Fibroblast of skin of back (primary cell): ENCODE measurements at places on chromosomes 13 and 19.

GRCh38 chr19:49338691-49339300 is 3.6 kb downstream of the CD37 start:
- peak; percentile 16 for DNase-seq

DNA sequence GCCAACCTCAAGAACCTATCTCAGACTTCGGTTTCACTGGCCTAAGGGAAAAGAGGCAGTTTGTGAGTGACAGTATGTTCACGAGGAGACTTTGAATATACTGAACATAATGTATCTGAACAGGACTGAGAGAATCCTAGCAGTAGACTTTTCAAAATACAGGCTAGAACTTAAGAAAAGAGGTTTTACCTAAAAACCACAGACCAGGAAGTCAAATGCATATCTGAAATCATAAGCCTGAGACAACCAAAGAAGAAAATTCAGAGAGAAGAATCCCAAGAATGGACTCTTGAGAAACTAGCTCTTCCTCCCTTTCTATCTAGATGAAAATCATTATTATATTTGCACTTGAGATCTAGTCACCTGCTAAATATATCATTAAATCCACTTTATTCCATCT is 17.6 kb downstream of the MYCBP2 start:
- no peak for DNase-seq

DNA sequence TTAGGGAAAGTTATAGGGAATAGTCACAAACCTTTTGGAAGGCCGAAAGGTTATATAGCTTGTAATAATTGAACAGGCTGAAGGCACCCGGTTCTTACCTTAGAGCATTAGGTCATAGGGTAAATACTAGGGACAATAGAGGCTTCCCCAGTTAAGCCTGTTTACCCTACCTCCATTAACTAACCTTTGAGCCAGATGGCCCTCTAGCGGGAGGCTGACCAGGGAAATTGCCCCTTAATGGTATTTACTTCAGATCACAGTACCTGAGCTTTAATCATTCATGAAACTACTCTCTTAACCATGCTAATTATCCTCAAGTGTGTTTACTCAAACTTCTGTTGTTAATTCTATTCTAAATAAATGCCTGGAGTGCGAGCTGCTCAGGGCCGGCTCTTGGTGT is 20.4 kb upstream of the ZNF83 start:
- DNase-seq: no peak

- DNase-seq: no peak
These were observed 24.9 kb downstream of the ZNF850 start for GRCh38 chr19:36747750-36748149.

GRCh38 chr13:37685206-37685605 is 86.6 kb upstream of the POSTN start:
- no peak for DNase-seq

DNA sequence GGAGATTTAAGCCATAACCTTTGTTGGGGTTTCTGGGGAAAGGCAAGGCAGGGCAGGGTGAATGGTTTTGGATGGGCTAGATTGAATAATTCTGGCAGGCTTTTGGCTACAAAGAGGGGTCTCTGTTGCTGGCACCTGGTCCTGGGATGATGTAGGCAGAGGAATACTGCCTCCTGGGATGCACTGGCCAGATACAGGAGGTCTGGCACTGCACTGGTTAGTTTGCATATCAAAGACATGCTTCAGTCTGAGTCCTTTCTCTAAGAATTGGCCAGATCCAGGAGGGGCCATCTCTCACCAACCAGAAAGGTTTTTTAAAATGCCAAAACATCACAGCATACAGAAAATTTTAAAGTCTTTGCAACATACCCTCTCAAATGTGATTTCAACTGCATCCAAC is 8.0 kb upstream of the MEDAG start:
- no peak for DNase-seq

- no peak for DNase-seq
These were observed 11.5 kb upstream of the MICU2 start for GRCh38 chr13:21615427-21615826.

- no peak for DNase-seq
These were observed 208.0 kb downstream of the DLEU7 start for GRCh38 chr13:50635504-50635903.

GRCh38 chr19:29804493-29804892 is 7.3 kb upstream of the CCNE1 start:
- no peak for DNase-seq

DNA sequence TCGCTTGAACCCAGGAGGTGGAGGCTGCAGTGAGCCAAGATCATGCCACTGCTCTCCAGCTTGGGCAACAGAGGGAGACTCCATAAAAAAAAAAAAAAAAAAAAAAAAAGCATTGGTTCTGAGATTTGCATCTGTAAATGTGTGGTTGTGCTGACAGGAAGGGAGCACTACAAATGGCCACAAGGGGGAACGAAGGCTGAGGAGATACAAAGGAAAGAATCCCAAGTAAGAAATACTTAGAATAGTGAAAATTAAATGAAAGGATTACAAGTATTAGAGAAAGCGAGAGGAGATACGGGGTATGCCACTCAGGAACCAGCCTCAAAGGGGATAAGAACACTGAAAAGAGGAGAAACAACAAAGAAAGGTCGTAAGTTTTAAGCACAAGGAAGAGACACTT is 284.9 kb downstream of the KLF12 start:
- peak; percentile 50 for DNase-seq

DNA sequence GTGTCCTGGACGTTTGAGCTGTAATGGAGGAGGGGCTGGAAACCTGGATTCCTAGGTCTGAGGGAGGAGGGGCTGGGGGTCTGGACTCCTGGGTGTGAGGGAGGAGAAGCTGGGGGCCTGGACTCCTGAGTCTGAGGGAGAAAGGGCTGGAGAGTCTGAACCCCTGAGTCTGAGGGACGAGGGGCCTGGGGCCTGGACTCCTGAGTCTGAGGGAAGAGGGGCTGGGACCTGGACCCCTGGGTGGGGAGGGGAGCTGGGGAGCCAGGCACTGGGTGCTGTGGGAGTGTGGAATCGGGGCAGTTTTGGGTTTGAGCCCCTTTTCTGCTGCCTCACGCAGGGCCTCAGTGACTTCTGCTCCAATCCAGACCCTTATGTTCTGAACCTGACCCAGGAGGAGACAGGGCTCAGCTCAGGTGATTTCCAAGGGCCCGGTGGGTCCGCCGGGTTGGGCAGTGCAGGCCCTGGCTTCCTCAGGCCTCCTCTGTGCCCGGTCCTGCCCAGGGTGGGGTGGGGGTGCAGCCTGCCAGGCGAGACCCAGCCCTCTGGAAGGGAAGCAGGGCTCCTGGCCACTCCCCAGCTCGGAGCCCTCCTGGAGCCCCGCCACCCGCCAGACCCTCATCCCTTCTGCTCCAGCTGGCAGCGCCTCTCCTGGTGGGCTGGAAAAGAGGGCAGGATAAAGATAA is 14.4 kb downstream of the TTYH1 start:
- no peak for DNase-seq

GRCh38 chr19:8681345-8682029 is 17.1 kb downstream of the ACTL9 start:
- DNase-seq: no peak

GRCh38 chr13:113926951-113927660 is 46.8 kb downstream of the C13orf46 start:
- no peak for DNase-seq

DNA sequence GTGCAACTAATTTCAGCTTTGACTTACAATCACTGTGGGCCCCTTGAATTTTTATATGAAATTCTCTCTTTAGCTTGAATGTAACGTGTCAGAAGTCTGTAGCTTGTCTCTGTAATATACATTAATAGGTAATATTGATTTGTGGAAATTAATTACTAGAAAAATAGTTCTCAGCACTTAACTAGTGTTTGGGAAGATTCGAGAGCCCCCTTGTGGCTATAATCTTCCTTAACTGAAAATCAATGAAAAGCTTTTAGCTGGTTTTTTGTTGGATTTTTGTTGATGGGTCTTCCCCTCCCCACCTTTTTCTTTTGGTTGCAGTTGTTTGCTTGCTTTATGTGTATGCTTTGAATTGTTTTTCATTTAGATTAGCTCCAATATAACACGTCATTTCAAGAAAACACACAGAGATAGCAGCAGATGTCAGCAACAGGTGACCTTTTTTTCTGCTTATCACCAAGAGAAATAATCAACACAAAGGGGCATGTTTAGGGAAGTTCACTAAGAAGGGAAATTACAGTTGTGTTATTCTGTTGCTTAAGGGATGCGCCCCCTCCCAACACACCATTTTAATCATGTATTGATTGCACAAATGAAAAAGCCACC is 176.8 kb downstream of the OXGR1 start:
- peak; percentile 8 for DNase-seq

GRCh38 chr19:5049561-5049960 is 80.6 kb downstream of the KDM4B start:
- no peak for DNase-seq

DNA sequence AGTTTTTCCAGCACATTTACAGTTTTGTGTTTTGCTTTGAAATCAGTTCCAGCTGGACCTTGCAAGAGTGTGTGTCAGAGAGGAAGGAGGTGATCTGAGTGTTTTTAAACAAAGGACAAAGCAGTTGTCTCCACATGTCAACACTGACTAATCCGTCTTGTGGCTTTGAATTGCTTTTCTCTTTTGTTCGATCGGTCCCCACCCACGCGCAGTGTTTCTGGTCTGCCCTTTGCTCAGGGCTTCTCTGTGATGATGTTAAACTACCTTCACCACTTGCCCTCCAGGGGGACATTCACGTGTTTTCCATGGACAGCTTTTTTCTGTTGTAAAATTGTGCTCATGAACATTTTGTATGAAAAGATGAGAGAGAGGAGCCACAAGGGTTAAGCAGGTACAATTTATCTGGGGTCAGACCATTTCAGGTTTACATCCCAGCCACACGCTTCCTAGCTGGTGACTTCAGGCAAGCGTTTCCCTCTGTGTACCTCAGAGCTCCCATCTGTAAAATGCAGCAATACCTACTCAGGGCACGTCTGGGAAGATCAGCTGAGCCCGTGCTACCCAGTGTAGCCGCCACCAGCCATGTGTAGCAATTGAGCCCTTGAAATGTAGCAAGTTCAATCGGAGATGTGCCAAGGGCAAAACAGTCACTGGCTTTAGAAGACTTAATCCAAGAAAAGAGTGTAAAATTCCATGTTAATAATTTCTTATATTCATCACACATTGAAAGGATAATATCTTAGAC is 13.5 kb upstream of the PLA2G4C start:
- peak; percentile 54 for DNase-seq

- peak; percentile 66 for DNase-seq
These were observed 1732.9 kb downstream of the PCDH9 start for GRCh38 chr13:65497265-65497664.

DNA sequence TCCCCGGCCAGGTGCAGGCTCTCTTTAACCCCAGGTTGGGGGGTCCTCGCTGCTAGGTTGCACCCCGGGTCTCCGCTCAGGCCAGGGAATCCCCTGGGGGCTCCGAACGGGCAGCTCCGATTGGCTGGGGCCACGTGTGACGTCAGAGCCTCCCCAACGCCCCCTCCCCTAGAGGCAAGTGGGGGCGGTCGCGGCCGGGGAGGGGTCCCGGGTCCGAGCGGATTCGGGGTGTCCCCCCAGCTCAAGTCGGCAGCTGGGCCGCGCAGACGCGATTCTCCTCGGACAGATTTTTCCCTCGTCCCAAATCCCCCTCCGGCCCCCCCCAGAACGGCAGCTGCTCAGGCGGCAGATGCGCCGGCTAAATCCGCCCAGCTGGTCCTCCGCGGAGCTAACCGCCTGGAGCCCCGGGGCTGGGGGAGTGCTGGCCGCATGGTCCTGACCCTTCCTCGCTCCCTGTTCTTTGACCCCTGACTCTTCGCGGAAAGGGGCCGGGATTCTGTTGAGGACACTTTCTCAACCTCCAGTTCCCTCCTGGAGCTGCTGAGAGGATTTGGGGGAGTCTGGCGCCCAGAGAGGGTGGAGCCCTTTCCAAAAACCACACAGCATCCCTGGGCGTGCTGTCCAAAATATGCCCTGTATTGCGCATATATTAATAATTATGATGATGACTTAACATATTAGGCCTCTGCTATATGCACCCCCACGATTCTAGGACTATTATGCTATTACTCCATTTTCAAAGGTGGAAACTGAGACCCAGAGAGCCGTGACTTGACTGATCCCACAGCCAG is 25.4 kb upstream of the SEMA6B start:
- DNase-seq: no peak

DNA sequence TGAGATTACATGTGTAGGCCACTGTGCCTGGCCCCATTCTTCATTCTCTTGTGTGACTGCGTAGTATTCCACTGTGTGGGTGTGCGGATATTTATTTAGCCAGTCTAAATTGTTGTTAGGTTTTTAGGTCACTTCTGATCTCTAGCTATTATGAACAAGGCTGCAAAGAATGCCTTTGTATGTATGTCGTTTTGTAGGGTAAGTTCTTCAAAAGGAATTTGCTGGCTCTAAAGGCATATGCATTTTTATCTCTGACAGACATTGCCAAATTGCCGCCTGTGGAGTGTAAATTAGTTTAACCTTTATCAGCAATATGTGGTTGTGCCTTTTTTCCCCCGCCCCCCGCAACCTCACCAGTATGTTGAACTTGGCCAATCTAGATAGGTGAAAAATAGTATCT is 30.3 kb upstream of the EHD2 start:
- DNase-seq: no peak

DNA sequence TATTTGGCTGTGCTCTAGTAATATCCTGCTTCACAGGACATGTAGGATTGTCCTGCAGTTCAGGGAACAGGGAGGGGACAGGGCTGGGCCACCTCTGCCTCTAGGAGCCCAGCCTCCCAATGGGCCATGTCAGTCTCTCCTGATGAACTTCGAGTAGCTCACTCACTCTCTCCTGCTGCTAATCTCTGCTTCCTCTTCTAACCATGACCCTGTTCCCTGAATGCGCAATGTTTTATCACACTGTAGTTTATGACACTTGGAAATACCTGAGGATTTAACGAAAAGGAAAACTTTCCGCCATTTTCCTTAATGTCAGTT is 9.2 kb downstream of the PARP4 start:
- no peak for DNase-seq

GRCh38 chr19:11735375-11735774 is 3.4 kb downstream of the ZNF823 start:
- no peak for DNase-seq

GRCh38 chr13:43835701-43836100 is 43.8 kb downstream of the CCDC122 start:
- DNase-seq: no peak

DNA sequence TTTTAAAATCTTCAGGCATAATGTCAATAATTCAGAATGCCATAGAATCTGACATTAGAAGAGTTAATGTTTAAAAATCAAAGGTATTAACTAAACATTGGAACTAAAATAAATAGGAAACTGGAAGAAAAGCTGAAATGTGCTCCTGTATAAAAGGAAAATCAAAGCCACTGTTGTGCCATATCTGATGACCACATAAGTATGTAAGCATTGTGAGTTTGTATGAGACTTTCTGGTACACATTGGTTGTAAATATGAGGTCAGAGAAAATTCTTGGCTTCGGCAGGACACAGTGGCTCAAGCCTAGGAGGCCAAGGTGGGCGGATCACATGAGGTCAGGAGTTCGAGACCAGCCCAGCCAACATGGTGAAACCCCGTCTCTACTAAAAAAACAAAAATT is 48.3 kb upstream of the INTS6 start:
- DNase-seq: no peak
